ENCODE measurements at places on chromosomes 3 and 15.

DNA sequence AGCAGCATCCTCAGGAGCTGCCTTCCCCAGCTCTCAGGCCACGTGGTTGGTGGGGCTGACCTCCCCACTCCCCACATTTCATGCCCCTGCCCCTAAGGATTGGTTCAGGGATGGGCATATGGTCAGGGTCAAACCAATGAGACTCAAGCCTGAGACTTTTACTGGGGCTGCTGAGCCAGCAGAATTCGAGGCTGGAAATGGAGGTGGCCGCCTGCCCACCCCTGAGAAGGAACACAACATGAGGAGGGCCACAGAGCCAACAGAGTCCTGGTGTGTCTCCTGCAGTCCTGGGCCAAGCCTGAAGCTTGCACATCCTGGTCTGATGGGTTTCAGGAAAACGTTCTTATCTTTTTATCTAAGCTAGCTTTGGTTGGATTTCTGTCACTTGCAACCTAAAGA, 5.9 kb downstream of the EHD4 start:
- H3K36me3 ChIP-seq = peaks cover 23% of the 10 kb centered on the region
- DNase-seq = no peak
- H3K27ac ChIP-seq = no peak overlapping the region
- H3K4me1 ChIP-seq = peaks cover 48% of the 10 kb centered on the region
- H3K4me3 ChIP-seq = no peak overlapping the region
- no peaks in the 10 kb centered on the region for H3K27me3 ChIP-seq

GRCh38 chr3:105931500-105931899, 62.7 kb upstream of the CBLB start:
- H3K4me1 ChIP-seq = no peaks in the 10 kb centered on the region
- no peaks in the 10 kb centered on the region for H3K36me3 ChIP-seq
- H3K27me3 ChIP-seq = no peaks in the 10 kb centered on the region
- no peak for DNase-seq
- H3K4me3 ChIP-seq = no peak overlapping the region

DNA sequence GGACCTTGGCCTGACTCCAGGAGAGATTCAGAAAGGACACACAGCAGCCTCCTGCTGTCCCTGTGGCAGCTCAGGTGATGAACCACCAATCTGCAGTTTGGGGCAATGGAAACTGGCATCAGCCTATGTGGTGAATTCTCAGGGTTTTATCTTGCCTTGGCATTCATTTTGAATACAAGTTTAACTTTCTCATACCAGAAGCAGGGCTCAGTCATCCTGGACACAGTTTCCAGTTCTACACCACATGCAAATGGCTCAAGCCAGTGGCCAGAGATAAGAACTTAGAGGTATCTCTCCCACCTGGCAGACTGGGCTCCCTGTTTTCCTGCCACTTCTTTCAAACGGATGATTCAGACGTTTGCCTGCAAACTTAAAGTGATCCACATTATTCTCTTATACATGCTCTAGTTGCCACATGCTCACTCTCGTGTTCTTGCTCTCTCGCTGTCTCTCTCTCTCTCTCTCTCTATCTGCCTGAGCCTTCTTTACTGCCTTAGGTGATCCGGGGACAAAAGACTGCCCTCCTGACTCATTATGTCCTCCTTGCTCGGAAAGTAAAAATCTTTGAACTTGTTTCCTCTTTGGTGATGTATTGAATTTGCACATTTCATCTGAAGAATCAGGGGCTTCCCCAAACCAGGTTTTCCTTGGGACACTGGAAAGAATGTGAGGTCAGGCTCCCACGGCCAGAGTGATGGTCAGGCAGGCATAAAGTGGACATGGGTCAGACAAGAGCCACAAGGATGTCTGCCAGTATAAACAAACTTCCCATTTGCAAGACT, 99.6 kb upstream of the STT3B start:
- H3K36me3 ChIP-seq = no peaks in the 10 kb centered on the region
- H3K27me3 ChIP-seq = no peaks in the 10 kb centered on the region
- no peak overlapping the region for H3K27ac ChIP-seq
- no peaks in the 10 kb centered on the region for H3K4me1 ChIP-seq
- no peak overlapping the region for H3K4me3 ChIP-seq

DNA sequence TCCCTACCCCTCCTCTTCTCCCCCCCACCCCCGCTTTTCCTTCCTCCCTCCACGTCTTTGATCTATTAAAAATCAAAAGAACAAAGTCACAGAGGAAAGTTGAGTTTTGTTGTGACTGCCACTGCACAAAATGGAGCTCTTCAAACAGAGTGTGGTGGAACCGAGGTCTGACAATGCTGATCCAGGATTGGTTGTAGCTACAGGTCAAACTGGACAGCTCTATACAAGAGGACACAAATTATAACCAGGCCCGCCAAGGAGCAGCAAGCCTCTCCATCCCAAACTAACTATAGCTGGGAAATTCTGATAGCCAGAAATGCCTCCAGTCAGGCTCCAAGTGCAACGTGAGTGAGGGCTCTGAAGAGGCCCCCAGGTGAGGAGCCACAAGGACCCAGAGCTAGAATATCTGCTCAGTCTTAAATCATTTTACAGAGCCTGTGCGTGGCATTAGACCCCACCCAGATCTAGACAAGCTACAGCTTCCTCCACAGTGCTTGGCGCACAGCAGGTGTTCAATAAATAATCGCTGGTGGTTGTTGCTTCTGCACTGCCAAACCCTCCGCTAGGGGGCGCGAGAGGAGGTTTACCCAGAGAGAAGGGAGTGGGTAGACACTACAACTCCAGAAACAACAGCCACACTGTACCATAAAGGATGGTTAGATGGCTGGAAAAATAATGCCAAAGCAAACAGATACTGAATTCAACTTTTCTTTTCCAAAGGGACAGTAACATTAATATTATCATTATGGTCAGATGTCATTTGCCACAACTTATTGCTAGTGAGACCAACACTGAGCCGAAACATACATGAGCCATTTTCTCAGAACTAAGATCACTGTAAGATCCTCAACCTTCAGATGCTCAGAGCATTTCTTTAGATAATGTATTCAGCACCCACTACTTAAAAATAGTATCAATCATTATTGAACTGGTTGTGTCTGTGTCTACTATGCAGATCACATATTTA, 44.6 kb downstream of the ZIC4 start:
- DNase-seq = no peak
- H3K27ac ChIP-seq = no peak overlapping the region
- no peak overlapping the region for H3K4me3 ChIP-seq
- H3K27me3 ChIP-seq = peaks cover 95% of the 10 kb centered on the region
- no peaks in the 10 kb centered on the region for H3K4me1 ChIP-seq
- H3K36me3 ChIP-seq = no peaks in the 10 kb centered on the region

- peaks cover under 1% of the 10 kb centered on the region for H3K36me3 ChIP-seq
- H3K27ac ChIP-seq = peak overlapping the region; percentile 92
- DNase-seq = peak; percentile 89
- H3K4me3 ChIP-seq = no peak overlapping the region
Observed at GRCh38 chr3:129310111-129311011, 31.7 kb downstream of the HMCES start.

GRCh38 chr15:71162309-71162708, 47.0 kb downstream of the THSD4 start:
- peaks cover 27% of the 10 kb centered on the region for H3K4me1 ChIP-seq
- no peak for DNase-seq
- peaks cover 72% of the 10 kb centered on the region for H3K36me3 ChIP-seq
- no peak overlapping the region for H3K27ac ChIP-seq
- H3K4me3 ChIP-seq = no peak overlapping the region

- H3K27ac ChIP-seq = no peak overlapping the region
- no peak for DNase-seq
- no peaks in the 10 kb centered on the region for H3K27me3 ChIP-seq
- H3K36me3 ChIP-seq = no peaks in the 10 kb centered on the region
Observed at GRCh38 chr3:7367968-7368367, 507.1 kb downstream of the GRM7 start.

GRCh38 chr15:65952391-65953053, 83.2 kb downstream of the RAB11A start:
- no peak overlapping the region for H3K4me3 ChIP-seq
- no peak for DNase-seq
- H3K27me3 ChIP-seq = no peaks in the 10 kb centered on the region
